ENCODE measurements at places on chromosomes 5 and 9.

DNA sequence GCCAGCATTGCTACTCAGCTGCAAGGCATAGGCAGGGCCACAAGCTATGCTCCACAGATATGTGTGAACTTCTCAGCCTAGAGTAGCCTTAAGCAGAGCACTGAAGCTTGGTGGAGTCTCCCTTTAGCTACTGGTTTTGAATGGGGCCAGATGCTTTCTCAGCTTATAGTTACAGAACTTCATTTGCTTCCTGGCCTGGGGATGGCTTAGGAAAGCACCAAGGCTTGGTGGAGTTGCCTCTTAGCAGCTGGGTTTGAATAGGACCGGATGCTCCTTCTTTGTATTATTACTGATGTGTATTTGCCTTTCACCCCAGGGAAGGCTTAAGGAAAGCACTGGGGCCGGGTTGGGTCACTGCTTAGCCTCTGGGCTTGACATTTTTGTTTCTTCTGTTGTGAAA lies 497.8 kb upstream of the SEMA6A start:
- DNase-seq = no peak

DNA sequence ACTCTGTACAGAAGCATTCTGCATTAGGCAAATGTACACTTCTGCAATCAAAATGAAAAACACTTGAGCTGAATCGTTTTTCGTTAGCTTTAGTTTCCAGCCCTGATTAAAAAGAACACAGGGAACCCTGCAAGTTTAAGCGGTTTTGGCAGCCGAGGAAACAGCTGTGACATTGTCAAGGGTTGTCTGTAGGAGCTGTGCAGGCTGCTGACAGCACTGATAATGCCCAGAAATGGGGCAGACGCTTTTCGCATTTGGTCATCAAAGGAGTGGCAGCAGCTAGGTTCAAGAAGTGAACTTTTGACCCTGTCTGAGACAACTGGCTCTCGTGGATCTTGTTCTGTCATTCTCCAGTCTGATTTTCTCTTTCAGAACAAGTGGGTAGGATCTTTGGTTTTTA lies 165.6 kb upstream of the CCDC152 start:
- no peak for DNase-seq

- no peak for DNase-seq
Measured at GRCh38 chr5:112116371-112116770, 302.7 kb downstream of the EPB41L4A start.

GRCh38 chr5:141605523-141606277 lies 13.1 kb downstream of the DIAPH1 start:
- DNase-seq = no peak

GRCh38 chr5:126446498-126447224 lies 23.5 kb downstream of the GRAMD2B start:
- DNase-seq = no peak

GRCh38 chr5:10471677-10472076 lies 30.0 kb downstream of the ROPN1L start:
- DNase-seq = no peak

GRCh38 chr9:86141843-86142242 lies 42.5 kb upstream of the GOLM1 start:
- no peak for DNase-seq

GRCh38 chr5:122480146-122480545 lies 168.1 kb downstream of the SNCAIP start:
- DNase-seq = no peak

- no peak for DNase-seq
Measured at GRCh38 chr5:156361436-156362109, 34.6 kb downstream of the SGCD start.

DNA sequence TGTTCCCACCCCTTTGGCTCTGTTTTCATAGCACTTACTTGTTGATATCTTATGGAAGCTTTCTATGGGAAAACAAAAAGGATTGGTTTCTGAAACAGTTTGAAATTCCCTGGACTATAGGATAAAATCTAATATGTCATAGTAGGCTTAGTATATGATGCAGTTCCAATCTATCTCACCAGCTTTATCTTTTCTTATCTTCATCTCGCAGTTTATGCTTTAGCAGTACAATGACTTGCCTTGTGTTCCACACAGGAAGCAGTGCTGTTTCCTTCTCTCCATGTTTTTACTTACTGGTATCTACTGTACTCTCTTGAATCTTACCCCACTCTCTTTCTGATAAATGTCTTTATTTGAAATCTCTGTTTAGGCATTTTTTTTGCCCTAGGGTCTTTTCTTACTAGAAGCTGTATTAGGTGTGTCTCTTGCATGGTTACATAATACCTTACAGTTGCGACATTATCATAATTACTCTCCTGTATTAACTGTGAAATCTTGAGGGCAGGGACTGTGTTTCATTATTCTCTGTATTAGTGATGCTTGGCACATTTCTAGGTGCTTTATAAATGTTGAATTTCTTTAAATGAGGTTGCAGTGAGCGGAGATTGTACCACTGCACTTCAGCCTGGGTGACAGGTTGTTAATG lies 76.3 kb downstream of the FOCAD start:
- DNase-seq = no peak

DNA sequence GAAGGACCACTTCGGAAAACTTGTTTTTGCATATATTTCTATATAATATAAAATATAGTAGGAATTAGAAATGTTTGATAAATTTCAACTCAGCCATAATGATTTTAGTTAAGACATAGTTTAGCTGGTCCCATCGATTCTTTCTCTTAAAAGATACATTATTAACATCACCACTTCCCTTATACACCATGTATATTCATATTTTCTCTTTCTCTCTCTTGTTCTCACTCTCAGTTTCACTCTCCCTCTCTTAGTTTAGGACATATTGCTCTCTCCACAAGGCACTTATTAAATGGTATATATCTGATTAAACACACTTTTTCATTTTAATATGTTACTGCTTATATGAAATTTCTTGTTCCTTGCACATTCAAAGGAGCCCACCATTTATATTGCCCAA lies 90.1 kb upstream of the RASEF start:
- DNase-seq = no peak

- DNase-seq = no peak
Measured at GRCh38 chr5:57538341-57538955, 55.8 kb upstream of the ACTBL2 start.

DNA sequence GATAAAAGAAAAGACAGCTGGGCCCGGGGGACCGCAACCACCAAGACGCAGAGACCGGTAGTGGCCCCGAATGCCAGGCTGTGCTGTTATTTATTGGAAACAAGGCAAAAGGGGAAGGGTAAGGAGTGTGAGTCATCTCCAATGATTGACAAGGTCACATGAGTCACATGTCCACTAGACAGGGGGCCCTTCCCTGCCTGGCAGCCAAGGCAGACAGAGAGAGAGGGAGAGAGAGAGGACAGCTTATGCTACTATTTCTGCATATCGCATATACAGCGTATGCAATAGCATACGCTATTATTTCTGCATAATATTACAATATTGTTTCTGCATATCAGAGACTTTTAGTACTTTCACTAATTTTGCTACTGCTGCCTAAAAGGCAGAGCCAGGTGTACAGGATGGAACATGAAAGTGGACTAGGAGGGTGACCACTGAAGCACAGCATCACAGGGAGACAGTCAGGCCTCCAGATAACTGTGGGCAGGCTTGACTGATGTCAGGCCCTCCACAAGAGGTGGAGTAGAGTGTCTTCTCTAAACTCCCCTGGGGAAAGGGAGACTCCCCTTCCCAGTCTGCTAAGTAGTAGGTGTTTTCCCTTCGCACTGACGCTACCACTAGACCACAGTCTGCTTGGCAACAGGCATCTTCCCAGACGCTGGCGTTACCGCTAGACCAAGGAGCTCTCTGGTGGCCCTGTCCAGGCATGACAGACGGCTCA lies 50.3 kb downstream of the RFX3 start:
- DNase-seq = no peak

- DNase-seq = no peak
Measured at GRCh38 chr5:33828626-33829308, 63.0 kb downstream of the ADAMTS12 start.

DNA sequence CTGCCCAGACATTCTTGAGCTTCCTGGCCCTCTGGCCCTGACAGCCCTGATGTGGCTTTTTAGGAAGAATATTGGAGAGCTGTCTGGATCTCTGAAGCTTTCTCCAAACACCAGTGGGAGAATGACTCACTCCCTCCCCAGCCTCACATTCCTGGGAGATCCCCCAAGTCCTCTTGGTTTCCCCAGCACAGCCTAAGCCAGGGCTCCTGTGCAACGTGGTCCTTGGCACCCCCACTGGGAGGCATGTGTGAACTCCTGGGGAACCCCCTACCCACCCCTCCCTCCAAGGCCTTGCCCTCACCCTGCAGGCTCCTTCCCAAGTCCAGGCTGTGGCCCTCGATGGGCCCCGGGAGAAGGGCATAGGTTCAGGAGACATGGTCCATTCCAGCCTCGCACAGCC lies 12.7 kb downstream of the GLIPR2 start:
- DNase-seq = no peak

- no peak for DNase-seq
Measured at GRCh38 chr5:34485768-34486030, 170.4 kb upstream of the RAI14 start.

GRCh38 chr5:160466889-160467554 lies 45.4 kb downstream of the PTTG1 start:
- DNase-seq = no peak

GRCh38 chr9:121354762-121355161 lies 15.3 kb downstream of the STOM start:
- DNase-seq = no peak

DNA sequence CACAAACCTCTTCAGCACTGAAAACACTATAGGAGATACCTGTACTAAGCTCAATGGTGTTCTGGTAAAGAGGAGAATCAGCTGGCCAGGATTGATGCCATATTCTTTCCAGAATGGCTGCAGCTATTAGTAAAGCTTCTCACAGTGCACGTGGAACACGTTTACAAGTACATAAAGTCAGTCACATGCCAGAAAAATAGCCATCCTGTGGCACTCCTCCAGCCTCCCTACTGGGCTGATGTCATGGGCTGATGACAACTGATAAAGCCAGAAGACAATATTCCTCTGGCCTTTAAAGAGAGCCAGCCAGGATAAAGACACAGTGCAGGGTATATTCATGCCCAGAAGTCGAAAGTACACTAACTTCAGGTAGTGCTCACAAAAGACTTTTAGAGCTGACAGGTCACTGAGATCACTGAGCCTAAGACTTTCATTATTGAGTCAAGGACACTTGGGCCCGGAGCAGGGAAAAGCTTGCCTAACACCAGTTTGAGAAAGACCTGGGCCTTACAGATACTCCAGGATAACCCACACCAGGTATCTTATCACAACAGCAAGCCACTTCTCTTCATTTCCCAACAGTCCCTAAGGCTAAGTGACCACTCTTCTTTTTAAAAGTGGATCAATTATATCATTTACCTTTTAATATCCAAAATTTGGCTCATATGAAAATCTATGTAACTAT lies 29.4 kb downstream of the ABITRAM start:
- no peak for DNase-seq

GRCh38 chr5:96503501-96504236 lies 70.6 kb upstream of the PCSK1 start:
- DNase-seq = no peak

- DNase-seq = no peak
Measured at GRCh38 chr5:31273631-31274378, 80.3 kb downstream of the CDH6 start.

DNA sequence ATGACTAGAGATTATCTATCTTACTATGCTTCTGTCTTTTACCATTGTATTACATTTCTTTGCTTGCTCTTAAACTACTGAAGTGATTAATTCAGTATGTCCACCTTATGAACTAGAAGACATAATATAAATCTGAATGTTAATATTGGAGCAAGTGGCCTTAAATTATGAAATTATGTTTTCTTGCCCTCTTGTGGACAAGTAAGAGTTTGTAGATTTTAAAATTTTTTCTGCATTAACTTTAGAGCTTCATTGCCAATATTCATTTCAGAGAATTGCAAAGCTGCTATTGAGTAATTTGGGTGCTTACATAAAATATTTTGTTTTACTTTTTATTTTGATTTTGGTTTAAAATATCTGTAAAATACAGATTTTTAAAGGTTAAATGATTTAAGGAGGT lies 55.3 kb downstream of the RANBP17 start:
- DNase-seq = no peak

DNA sequence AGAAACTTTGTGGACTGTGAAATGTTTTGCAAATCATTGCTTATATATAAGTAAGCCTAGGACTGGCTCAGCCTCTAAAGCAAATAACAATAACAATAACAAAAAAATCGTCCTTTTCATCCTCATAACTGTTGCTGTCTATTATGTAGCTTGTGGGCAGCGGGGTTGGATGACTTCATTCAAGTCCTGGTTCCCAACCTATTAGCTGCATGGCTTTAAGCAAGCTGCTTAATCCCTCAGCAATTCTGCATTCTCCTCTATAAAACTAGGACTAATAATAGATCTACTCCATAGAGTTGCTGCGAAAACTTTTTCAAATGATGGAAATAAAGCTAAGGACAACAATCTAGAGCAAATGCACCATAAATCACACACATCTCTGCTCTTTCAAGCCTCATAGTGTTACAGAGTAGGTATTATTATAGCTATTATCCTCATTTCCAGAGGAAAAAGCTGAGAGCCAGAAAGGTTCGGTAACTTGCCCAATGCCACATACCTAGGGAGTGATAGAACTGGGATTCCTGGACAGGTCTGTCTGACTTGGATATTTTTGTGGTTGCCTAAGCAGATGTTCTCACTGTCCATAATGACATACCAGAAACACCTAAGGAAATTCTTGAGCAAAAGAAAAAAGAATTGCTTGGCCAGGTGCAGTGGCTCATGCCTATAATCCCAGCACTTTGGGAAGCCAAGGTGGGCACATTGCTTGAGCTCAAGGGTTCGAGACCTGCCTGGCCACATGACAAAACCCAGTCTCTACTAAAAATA lies 98.8 kb upstream of the ADRA1B start:
- no peak for DNase-seq

GRCh38 chr9:123417289-123418051 lies 61.5 kb downstream of the CRB2 start:
- DNase-seq = no peak

DNA sequence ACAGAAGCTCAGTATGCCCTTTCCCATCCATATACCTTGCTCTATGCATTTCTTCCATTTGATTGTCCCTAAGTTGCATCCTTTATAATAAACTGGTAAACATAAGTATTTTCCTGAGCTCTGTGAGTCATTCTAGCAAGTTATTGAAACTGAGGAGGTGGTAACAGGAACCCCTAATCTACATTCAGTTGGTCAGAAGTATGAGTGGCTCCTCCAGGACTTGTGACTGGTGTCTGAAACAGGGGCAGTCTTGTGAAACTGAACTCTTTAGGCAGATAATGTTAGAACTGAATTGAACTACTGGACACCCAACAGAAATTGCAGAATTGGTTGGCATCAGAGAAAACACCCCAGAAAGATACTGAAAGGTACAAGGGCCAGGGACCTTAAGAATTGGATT lies 133.1 kb upstream of the POU5F2 start:
- DNase-seq = no peak
